ENCODE measurements at places on chromosomes 16 and 17.
A peak's percentile ranks its signal among the peaks of the same experiment; 100 is the strongest.

DNA sequence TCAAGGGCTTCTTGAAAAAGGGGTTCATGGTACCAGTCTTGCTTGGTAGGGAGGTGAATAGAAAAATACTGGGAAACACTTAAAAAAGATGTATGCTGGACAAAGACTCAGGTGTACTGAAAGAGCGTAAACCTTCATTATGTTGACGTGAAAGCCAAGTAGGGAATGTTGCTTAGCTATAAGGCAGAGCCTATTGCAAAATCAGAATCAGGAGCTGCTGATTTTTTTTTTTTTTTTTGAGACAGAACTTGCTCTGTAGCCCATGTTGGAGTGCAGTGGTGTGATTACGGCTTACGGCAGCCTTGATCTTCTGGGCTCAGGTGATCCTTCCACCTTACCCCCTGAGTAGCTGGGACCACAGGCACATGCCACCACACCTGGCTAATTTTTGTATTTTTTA lies 3.9 kb downstream of the TMEM94 start:
- DNase-seq: no peak

GRCh38 chr16:21644674-21645073 lies 7.7 kb downstream of the IGSF6 start:
- no peak for DNase-seq

GRCh38 chr17:32123782-32124181 lies 18.5 kb upstream of the RHOT1 start:
- no peak for DNase-seq

GRCh38 chr17:70011750-70012149 lies 63.3 kb upstream of the KCNJ16 start:
- no peak for DNase-seq

DNA sequence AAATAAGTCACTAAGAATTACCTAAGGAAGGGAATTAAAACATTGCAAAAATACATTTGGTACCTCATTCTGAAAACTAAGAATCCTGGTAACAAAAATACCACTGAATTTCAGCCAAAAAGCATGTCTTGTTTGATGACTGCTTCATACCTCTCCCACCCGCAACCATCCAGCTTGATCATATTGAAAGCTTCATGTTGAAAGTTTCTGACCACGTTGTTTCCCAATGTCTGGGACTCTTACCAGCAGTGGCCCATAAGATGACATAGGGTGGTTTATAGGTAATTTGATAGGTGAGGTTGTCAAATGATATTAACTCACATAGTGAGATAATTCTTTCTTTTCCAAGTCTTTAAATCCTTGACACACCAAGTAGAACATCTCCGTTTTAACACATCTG lies 139.3 kb downstream of the CDH11 start:
- DNase-seq: no peak

DNA sequence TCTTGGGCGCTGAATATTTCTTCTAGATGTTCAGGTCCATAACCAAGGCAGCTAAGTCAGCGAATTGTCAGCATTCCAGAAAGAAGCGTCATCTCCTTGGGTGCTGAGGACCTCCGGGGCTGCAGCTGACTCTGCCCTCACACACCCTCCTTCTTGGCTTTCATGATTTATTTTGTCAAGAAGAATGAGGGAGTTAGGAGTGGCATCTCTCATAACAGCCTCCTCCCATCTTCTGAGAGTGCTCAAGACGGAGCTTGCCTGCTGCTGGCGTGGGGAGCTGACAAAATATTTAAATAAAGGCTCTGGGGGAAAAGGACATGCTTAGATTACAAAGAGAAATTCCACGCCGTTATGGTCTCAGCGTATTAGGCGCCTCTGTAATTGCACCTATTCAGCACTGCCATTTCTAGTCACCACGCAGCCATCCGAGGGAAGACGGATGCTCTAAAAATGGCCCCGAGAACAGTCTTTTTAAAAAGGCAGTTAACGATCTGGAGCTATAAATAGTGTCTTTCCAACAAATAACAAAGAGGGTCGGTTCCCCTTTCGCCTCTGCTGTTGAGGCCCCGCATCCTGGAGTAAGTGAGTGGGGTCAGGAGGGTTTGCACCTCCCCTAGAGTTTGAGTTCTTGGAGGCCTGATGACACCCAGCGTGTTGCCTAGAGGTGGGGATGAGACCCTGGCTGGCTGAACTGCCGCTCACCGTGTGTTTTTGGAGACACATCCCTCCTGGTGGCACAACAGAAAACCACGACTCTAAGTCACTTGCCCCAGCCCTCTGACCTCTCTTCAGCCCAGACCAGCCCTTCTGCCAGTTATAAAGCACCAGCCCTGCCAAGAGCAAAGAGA lies 187.0 kb downstream of the CCDC182 start:
- no peak for DNase-seq

DNA sequence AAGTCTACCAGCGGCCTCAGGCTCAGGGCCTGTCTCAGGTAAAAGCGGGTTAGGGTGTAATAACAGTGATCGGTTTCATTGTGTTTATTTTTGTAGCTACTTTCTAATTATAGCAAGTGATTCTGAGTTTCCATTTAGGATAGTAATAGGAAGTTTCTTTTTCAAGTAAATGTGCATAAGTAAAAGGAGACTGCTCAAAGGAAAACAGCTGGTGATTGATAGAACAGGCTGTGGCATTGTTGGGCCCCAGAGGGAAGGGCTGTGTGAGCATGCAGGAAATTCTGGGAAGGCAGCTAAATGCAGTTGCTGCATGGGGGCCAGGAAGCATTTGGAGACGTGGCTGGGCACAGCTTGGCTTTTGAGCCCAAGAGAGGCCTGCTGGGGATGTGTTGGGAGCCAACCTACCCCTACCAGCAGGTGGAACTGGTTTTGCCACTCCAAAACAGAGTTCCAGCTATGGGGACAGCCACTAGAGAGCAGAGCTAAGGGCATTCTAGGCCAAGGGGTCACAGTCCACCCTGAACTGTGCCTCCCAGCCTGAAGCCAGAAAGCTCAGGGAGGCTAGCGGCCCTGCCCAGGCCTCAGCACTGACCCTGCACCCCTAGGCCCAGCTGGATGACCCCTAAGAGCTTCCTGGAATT lies 12.6 kb downstream of the SNX20 start:
- no peak for DNase-seq

- DNase-seq: no peak
These were observed 38.3 kb upstream of the CARMIL2 start for GRCh38 chr16:67606632-67607031.

DNA sequence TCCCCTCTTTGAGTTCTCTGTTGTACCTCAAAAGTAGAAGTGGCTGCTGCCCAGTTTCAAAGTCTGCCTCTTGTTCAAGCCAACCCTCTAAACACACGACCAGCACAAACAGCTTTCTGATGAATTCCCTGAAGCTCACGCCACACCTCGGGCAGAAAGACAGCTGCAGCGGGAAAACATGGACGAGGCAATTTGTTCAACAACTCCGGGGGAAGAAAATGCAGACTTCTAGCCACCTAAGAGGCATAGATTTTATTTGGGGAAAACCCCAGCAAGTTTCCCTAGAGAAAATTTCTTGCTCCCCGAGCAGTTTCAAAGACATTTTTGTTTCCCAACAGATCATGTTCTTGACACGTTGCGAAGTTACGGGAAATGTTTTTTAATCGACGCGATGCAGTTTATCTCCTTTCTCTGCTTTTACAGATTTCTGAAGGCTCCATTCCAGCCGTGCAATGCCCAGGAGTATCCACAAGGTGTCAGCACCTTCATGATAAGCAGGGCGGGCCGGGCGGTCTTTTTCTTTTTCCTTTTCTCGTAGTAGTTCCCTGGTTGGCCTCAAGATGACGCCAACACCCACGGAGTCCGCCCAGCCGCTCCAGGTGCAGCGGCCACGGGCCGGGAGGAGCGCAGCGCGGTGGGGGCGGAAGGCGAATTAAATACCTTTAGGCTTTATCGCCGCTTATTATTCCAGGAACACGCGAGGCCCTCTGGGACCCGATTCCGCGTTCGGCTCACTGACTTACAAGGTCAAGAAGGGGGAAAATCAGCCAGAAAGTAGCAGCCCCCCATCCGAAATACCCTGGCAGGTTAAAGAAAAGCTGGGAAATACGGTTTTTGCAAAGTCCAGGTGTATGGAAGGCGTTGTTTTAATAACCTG lies 2.9 kb upstream of the FOXC2 start:
- peak; percentile 90 for DNase-seq

- DNase-seq: no peak
These were observed 60.9 kb downstream of the RAI1 start for GRCh38 chr17:17742133-17742621.

- DNase-seq: no peak
These were observed 15.0 kb downstream of the SMIM36 start for GRCh38 chr17:55496094-55496881.

- no peak for DNase-seq
These were observed 224.0 kb upstream of the TNRC6C start for GRCh38 chr17:77734371-77735080.
